ENCODE measurements at places on chromosomes 16 and 17. TPM values are rescaled to one million over a fixed set of nuclear protein-coding genes. Genes with fewer than 3 reads are reported as not detected.

DNA sequence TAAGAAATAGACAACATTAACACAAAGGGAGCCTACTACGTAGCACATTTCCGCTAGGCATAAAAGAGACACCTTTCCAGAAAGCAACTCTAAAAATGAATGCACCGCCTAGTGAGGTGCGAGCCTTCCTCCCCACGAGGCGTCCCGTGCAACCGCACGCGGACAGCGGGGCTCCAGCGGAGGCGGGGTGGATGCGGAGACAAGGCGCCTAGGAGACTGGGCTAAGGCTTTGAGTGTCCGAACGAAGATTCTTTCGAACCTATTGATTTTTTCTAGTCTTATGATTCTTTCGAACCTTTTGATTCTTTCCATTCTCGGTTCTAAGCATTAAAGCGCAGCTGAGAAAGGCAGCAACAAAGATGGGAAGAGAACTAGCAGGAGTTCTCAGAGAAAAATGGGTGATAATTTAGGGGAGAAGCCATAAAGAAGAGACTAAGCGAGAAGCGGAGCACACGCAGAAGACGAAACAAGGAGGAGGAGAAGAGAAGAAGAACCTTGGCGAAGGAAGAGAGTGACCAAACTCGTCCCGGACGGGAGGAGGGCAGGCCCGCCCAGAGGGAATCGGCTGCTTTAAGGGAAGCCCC lies 394 bp upstream of the CPD start:
- DNase-seq = no peak

DNA sequence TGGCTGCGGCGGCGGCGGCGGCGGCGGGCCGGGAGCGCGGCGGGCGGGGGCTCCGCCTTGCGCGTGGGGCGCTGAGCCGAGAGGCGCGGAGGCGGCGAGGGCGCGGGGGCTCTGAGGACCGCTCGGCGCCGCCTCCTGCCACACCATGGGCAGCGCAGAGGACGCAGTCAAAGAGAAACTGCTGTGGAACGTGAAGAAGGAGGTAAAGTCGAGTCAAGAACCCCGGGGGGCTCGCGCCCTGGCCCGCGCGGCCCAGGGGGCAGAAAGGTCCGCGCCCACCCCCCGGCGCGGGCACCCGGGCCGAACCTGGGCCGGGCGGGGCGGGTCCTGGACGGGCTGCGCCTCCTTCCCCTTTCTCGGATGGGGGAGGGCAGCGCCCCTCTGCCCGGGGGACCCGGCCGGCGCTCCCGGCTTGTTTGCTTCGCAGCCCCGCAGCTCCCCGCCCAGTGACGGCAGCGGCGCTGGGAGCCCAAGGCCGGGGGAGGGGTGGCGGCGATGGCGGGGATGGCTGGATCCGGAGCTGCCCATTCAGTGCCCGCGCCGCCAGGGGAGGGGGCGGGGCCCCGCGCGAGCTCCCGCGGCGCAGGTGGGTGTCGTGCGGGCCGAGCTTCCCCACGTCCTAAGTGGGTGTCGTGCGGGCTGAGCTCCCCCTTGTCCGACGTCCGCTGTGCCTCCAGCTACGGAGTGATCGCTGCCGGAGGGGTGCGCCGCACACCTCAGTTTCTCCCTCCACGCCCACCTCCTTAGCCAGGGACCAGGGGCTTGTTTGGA lies 428 bp downstream of the SGSM2 start:
- DNase-seq = peak; percentile 73

- peak; percentile 68 for DNase-seq
Measured at GRCh38 chr16:89574681-89575246, 794 bp upstream of the CPNE7 start.

- DNase-seq = no peak
Measured at GRCh38 chr17:69796078-69796477, 278.9 kb upstream of the KCNJ16 start.

DNA sequence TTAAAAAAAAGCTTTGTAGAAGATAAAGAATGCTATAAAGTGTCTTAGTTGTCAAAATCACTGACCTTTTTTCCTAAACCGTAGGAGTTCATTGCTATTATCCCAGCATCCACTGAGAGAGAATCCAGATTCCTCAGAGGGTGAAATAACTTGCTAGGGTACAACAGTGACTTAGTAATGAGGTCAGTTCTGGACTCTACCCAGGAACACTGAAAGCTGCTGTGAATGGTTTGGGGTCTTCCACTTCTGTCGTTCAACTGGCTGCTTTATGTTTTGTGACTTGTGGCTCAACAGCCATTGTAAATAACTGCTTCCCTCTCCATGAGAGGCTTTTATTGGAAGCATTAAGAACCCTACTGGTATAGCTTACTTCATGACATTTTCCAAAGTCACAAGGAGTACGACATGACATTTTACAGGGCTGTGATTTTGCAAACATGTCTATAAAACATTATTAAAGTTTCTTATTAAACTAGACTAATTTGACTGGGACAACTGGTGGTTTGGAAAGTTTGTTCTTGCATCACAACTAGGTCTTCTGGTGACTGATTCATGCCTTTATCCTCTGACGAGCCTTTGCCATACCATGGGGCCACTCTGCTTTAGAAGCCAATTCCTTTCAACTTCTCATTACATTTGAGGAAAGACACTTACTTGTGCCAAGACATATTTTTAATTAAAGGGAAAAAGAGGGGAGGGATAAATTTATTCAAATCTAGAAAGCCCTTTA lies 92.2 kb upstream of the CDH11 start:
- no peak for DNase-seq

- DNase-seq = no peak
Measured at GRCh38 chr16:56649820-56650219, 1.9 kb upstream of the MT1B start.

GRCh38 chr16:87836844-87837581 lies 32.3 kb downstream of the SLC7A5 start:
- DNase-seq = no peak

- no peak for DNase-seq
Measured at GRCh38 chr16:23317751-23318150, 15.6 kb downstream of the SCNN1B start.

DNA sequence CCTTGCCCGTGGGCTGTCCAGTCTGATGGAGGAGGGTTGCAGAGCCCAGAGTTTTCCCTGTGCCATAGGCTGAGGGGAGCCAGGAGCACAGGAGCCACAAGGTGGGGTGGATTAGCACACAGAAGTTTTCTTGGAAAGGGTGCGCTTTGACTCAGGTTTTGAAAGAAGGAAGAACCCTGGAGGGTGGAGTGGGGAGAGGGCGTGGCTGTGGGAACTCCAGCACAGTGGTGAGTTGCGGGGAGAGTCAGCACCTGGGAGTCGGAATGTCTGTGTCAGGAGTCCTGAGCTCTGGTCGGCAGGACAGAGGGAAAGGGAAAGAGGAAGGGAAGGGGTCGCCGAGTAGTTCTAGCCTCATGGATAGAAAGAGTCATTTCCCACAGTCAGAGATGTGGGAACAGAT lies 8.9 kb upstream of the KRT14 start:
- DNase-seq = no peak

Gene TMC5
- total RNA-seq = not detected

Gene MARVELD3
- total RNA-seq = not detected

Gene SLC38A8
- not detected for total RNA-seq

Gene RGS9
- total RNA-seq = 3.4 TPM

Gene ZMYND15
- total RNA-seq = 2.1 TPM

Gene SPATA2L
- total RNA-seq = 16.4 TPM

Gene STUB1
- 91.2 TPM for total RNA-seq

Gene KRTAP4-11
- not detected for total RNA-seq
